AG10803 (cell line): ENCODE measurements at places on chromosomes 7 and 10.

GRCh38 chr7:66921918-66922486 is 977 bp downstream of the TMEM248 start:
- DNase-seq = no peak

DNA sequence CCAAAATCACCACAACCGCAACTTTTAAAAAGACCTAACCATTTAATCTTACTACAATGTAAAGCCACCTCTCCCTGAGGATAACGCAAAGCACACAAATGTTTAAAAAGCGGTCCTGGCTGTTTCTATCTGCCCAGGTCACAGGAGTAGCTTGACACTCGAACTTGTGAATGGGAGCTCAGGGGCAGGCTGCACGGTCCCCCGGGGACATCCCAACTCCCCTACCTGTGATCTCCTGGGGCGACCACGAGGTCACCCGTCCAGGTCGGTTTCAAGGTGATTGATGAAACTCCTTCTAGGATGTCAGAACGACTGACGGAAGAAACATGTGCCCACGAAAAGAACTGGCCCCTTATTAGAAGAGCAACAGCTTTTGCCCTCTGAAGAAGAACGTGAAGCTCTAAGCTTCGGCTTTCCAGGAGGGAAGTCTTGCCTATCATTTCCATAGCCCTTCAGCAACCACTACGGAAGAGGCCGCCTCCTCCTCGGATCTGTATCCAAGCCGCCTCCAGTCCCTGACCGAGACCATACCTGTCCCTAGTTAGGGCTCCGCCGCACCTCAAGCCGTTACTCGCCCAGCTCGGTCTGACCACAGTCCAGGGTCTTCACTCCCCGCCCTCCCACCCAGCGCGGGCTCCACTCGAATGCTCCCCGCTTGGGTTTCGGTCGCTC is 459 bp downstream of the CYCS start:
- peak; percentile 30 for DNase-seq

GRCh38 chr10:75111907-75112679 is 637 bp downstream of the SAMD8 start:
- DNase-seq = peak; percentile 51

GRCh38 chr10:94035982-94036765 is 42.4 kb downstream of the PLCE1 start:
- DNase-seq = no peak

DNA sequence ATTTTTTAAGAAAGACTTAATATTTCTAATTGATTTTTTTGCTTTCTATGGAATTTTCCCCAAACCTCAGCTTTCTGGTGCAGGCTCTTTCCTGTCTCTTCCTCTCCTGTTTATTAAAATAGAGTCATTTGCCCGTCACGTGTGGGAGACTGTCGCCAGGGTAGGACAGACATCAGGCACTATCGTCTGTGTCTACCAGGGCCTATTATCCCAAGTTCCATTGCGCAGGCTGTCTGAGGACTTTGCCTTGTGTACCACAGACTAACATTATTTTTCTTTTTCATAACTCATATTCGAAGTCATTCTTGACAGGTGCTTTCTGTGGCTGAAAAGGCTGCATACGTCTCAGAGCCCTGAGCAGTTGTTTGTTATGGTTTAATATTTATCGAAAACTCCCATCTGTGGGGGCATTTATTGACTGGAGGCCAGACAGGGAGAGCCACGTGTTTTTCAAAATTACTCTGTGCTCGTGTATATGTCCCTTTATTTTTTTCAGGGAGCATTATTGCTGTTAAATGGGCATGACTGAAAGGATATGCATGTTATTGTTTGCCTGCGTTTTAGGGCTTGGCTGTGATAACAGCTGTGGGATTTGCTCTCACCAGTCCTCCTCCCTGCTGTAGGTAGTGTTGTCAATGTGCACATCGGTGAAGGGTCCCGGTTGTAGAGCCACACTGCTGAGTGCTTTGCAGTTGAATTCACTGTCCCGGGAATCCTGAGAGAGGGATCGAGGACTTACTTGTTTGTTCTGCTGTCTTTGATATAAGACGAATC is 89.8 kb downstream of the CAMK1D start:
- DNase-seq = no peak

- DNase-seq = peak; percentile 24
Measured at GRCh38 chr7:28643188-28643569, 230.9 kb downstream of the CREB5 start.

- DNase-seq = no peak
Measured at GRCh38 chr7:36312064-36312914, 77.4 kb upstream of the ANLN start.

GRCh38 chr10:86958901-86959736 is 720 bp downstream of the SNCG start:
- peak; percentile 32 for DNase-seq

DNA sequence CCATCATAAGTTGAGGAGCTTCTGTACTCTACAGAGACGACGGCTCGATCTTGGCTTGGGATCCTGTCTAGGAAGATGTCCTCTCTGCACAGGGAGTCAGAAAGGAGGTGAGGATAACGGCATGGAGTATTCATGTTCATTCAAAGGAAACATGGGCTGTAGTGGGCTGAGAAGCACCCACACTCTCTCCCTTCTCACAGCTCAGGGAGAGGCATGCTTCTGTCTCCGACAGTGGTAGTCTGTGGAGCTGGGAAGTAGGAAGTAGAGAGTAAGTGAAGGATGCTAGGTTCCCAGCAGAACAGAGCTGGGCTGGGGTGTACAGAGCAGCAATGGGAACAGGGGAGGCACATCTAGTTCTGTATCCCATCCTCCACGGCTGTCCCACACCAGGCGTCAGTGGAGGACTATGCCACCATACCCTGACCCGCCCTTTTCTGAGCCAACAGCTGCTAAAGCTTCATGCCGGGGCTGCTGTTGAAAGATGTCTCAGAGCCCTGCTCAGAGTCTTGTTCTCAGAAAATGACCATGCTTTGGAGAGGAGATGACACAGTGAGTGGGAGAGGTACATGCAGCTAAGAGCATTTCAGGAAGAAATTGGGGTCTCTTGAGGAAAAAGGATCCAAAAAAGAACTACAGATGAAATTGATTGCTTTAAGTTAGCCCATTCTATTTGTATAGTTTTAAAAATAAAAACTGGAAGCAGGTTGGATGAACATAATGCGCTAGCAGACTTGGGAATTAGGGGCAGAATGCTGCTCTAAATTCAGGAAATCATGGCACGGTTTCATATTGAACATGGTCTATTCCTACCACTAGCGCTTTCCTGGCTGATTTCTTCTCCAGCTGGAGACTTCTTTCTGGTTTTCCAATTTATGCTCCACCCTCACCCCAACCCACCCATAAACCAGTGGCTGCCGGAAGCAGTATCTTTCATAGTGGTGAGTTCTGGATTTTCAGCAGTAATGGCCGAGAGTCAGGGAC is 138.6 kb downstream of the CHN2 start:
- DNase-seq = no peak

DNA sequence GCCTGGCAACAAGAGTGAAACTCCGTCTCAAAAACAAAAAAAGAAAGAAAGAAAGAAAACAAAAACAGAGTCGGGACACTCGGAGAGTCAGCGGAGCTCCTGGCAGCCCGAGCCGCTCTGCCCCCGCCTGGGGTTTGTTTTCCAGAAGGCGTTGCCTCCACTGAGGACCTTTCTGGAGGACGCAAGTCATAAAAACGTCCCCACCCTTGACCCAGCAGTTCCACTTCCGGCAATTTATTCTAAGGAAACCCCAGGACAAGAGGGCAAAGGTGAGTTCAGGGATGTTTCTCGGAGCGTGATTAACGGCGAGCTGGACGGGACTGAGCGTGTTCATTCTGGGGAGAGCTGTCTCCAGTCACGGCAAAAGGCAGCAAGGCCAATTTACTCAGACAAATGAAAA is 27.0 kb upstream of the SUN1 start:
- no peak for DNase-seq

DNA sequence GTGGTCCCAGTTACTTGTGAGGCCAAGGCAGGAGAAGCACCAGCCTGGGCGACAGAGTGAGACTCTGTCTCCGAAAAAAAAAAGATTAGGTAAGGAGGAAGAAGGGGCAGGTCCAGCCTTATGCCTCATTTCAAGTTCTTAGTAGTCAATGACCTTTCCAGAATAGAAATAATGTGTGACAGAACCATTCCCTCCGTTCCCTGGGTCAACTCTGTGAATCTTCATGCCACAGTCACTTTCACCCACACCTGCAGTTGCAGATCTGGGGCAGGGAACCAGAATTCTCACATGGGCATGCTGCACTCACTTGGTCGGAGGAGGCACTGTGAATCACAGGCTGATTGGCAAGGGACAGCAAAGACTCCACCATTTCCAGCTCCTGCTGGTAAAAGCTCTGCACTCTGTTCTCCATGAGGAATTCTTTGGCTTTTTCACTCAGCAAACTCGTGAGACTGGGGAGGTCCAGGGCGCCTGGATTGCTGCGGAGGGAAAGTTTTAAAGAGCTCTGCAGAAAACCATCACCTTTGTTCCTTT is 20.7 kb downstream of the STN1 start:
- peak; percentile 24 for DNase-seq

DNA sequence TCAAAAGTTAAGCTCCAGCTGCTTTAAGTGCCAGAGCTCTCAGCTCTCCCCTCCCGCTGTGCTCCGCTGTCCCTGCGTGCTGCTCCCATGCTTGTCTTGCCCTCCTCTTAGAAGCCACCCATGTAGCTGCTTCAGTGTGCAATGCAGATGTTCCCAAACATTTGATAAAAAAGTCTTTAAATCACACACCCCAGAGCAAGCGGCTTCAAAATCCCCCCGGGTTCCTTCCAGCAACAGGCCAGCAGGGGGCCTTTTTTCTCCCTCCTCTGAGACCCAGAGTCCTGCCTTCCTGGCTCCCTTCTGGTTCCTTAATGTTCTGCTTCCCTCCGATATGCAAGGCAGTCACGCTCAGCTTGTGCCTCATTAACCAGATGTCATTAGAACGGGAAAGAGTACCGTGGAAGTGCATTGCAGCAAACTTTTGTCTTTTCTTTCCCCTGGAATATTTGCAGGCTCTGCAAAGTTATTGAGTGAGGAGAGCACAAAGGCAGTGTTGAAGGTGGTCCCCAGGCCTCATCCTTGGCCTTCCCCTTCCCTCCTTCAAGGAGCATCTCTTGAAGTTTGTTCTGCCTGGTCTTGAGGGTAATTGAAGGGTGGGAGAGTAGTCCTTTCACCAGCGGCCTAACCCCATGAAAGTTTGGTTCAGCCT is 25.5 kb downstream of the LDB3 start:
- DNase-seq = peak; percentile 78

DNA sequence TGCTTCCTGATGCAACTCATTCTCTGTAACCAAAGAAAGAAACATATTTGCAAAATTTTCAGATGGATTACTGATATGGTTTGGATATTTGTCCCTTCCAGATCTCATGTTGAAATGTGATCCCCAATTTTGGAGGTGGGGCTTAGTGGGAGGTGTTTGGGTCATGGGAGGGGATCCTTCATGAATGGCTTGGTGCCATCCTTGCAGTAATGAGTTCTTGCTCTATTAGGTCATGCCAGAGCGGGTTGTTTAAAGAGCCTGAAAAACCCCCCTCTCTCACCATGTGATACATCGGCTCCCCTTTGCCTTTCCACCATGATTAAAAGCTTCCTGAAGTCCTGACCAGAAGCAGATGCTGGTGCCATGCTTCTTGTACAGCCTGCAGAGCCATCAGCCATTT is 43.8 kb upstream of the PRKG1 start:
- DNase-seq = no peak

DNA sequence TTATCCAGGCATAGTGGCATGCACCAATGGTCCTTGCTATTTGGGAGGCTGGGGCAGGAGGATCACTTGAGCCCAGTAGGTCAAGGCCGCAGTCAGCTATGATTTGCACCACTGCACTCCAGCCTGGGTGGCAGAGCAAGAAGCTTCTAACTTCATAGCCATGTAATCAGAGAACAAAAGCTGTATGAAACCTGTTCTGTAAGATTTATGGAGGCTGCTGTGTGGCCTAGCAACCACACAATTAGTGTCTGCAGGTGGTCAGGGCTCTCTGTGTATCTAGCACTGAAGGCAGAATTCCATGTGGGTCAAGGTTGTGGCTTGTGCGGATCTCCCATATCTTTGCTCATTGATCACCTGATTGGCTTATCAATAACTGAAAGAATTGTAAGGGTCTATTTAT is 221.5 kb upstream of the FOXK1 start:
- DNase-seq = no peak

GRCh38 chr10:86264481-86265231 is 101.9 kb downstream of the GRID1 start:
- DNase-seq = no peak

GRCh38 chr7:16084370-16084769 is 337.0 kb downstream of the CRPPA start:
- no peak for DNase-seq

GRCh38 chr7:150511048-150511447 is 3.6 kb upstream of the GIMAP7 start:
- DNase-seq = no peak

GRCh38 chr7:47197486-47197885 is 384.4 kb downstream of the TNS3 start:
- no peak for DNase-seq

DNA sequence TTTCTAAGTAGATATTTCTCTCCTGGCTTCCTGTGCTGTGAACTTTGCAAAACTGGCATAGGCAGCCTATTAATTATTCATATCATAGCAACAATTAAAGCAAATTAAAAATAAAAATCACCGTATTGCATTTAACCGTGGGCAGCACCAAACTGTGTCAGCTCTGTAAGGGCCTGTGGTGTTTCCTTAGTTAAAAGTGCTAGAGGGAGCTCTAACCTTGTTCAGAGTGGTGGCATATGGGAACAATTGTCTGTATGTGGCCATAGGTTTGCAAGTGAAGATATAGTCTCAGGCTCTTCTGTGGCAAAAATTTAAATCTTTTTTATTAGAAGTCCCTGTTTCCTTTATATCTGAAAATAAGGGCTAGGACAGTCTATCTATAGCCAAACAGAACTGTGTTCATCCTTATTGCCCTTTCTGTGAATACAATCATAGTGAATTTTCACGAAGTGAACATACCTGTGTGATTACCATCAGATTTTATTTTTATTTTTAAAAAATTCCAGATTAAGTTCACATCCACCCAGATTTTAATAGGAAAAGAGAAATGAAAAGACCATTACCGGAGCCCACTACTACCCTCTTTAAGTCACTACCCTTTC is 92.6 kb downstream of the POLL start:
- DNase-seq = peak; percentile 9

GRCh38 chr10:12271210-12271540 is 75.2 kb downstream of the CDC123 start:
- DNase-seq = no peak

DNA sequence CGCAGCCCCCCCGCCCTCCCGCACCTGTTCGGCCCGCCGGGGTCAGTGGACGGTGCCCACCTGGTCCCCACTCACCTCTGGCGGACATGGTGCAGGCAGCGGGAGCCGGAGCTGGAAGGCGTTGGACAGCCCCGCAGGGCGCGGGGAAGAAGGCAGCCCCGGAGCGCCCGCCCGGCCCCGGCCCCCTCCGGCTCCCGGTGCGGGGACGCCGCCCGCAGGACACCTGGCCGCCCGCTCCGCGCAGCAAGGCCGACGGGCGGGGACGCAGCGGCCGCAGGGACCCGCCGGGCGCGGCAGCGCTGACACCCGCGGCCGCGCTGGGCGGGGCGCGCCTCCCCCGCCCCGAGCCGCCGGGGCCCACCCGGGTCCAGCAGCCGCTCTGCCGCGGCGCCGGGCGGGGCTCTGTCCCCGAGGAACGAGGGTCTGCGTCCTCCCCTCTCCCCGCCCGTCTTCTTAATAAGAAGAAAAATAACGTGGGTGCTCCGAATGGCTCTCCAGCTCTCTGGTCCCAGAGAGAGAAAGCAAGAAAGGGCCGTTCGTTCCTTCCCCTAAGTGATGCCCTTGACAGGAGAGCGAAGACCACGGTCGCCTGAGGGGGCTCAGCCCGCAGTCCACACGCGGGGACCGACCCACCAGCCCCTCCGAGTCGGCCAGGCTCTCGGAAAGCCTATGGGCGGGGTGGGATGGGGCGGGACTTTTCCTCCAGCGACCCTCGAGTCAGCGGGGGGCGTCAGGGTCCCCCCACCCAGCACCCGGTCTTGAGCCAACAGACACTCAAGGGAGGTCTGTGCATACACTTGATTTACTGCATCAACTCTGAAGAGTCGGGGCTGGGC is 53.4 kb upstream of the FHIP2A start:
- no peak for DNase-seq
